ENCODE measurements at places on chromosomes 2 and 18. TPM values are rescaled to one million over a fixed set of nuclear protein-coding genes. Genes with fewer than 3 reads are reported as not detected.

The DUSP2 gene
- total RNA-seq, result 4.5 TPM

The HOXD3 gene
- 25.4 TPM for total RNA-seq

The CD8B2 gene
- 0.31 TPM for total RNA-seq

The TBR1 gene
- not detected for total RNA-seq

- DNase-seq, result no peak
Measured at GRCh38 chr2:18588049-18588448, 1.3 kb downstream of the NT5C1B start.

DNA sequence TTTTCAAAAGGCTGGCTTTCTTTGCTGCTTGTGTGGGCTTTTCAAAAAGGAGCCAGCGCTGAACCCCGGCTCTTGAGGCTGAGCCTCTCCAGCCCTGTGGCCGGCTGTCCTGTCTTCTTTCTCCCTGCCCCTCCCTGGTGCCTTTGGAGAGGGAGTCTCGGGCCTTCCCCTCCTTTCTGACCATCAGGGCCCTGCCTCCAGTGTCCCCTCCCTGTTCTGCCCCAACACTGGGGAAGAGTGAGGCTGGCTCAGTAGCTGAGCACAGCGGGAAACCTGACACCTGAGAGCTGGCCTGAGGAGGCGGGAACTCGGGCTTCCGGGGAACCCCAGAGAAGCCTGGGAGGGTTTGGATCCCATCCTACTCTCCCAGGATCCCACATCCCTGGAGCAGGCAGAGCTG is 232.1 kb downstream of the LOXHD1 start:
- no peak for DNase-seq

DNA sequence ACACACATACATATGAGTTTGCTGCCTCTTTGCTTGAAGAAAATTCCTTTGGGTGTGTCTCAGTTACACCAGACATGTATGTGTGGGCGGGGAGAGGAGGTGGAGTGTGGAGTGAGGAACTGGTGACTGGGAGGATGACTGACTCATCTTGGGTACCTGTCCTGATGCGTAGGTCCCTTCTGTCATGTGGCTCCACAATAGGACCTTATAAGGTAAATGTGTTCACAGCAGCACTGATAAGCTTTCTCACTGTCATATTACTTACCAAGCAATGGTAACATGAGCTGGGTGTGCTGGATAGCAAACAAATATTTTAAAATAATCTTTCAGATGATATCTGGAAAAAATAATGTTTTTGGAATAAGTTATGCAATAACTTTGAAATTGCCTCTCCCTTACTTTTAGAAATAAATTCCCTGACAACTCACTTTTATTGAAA is 45.1 kb downstream of the SLC9A2 start:
- no peak for DNase-seq

- DNase-seq, result no peak
Measured at GRCh38 chr18:43310239-43310638, 32.9 kb upstream of the SYT4 start.

GRCh38 chr2:168152902-168153530 is 94.4 kb downstream of the STK39 start:
- DNase-seq, result no peak

DNA sequence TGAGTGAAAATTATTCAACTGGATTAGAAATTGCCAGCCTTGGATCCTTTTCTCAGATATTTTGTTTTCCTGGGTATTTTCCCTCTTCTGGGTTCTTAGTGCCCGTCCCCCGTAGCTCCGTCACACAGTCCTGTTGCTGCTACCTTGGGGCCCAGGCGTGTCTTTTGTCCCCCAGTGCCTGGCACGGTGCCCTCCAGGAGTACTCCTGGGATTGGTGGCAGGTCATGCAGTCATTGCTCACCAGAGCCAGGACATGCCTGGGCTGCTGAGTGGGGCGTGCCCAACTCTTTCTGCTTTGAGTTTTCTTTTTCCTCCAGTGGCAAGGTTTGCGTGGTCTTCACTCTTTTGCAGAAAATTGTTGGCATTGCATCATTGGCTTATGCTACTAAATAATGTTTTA is 275.2 kb downstream of the AGAP1 start:
- no peak for DNase-seq

Data from type B pancreatic cell (in vitro differentiated cells).